ENCODE measurements at places on chromosomes 2 and 18.
A peak's percentile ranks its signal among the peaks of the same experiment; 100 is the strongest.

DNA sequence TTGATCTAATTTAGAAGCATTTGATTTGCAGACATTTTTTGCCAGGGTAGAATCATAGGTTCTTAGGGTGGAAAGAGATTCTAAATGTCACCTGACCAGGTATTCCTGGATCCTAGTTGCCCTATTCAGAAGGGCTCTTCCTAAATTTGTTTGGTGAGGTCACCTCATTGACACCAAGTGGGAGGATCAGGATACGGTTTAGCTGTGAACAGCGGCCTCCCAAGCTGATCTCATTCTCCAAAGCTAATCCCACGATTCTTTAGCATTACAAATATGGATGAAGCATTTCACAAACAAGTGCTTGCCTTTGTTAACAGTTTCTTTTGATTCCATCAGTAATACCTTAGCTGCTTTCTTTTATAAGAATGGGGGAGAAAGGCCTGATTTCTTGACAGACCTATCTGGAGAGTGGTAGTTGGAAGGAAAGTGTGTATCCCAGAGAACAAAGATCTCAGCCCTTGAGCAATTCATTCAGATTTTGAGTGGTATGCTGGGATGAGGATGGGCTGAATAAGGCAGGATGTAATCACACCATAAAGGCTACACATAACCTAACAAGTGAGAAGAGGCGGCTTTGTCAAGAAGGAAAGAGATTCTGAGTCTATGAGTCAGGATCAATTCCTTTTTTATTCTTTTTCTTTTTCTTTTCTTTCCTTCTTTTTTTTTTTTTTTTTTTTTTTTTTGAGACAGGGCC, 16.6 kb downstream of the KCTD1 start:
- DNase-seq = no peak

GRCh38 chr2:47682216-47682749, 100.7 kb upstream of the MSH6 start:
- no peak for DNase-seq

DNA sequence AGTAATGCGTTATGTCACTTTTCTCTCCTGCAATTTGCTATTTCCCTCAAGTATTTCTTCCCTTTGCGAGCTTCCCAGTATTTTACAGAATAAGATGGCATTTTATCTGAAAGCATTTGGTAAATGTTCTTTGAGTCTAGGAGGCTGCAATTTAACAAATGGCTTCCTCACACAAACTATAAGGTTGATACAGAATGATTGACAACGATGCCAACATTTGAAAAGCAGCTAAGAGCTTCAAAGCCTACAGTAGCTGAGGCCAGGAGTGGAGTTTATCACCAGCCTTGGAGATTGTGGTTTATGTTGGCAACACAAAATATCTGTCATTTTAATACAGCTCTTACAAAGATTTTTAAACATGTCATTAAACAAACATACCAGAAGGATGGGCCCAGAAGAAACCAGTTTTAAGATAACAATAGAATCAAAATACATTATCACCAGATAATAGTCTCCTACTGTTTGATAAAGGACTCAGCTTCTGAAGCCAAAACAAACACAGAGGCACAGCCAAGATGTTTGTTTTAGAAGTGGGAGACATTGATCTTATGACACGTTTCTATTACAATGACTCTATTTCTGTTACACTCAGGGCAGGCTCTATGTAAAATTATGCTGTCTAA, 711.4 kb upstream of the ACVR2A start:
- no peak for DNase-seq

GRCh38 chr2:216677439-216678097, 17.8 kb downstream of the IGFBP5 start:
- no peak for DNase-seq

DNA sequence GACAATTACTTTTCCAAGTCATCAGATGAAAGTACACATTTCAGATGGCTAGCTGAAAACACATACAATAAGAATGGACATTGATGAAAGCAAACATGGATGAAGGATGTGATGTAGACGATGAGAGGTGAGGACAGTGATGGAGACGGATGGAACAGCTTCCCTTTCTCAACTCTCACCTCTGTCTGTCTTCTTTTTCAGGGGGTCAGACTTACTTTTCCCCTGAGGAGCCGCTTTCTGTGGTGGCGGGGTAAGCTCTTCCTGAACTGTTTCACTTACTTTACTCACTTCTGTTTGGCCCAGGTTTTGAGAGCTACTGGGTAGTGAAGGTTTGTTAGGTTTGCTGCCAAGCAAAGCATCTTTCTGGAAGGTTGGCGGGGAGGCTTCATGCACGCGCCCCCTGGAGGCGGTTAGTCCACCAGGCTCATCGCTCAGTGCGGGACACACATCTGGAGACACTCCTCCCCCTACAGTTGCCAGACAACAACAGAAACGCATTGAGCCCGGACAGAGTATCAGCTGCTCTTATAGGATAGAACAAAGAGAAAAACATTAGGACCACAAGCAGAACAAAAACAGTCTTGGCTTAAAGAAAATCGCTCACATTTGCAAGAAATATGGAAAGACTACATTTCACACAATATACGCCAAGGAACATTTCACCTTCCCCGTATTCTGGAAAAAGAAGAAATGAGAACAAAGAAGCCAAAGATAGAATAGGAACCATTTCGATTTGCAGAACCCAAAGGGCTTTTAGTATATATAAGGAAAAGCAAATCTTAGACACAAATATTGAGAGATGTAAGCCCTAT, 90.5 kb downstream of the MYOM1 start:
- peak; percentile 67 for DNase-seq

GRCh38 chr18:3214855-3215637, 4.7 kb downstream of the MYOM1 start:
- DNase-seq = no peak

GRCh38 chr2:55153584-55154299, 78.4 kb downstream of the CLHC1 start:
- DNase-seq = no peak

GRCh38 chr2:209574515-209574914, 150.7 kb downstream of the MAP2 start:
- DNase-seq = no peak

- DNase-seq = no peak
Observed at GRCh38 chr18:56412951-56413350, 225.4 kb downstream of the TXNL1 start.

DNA sequence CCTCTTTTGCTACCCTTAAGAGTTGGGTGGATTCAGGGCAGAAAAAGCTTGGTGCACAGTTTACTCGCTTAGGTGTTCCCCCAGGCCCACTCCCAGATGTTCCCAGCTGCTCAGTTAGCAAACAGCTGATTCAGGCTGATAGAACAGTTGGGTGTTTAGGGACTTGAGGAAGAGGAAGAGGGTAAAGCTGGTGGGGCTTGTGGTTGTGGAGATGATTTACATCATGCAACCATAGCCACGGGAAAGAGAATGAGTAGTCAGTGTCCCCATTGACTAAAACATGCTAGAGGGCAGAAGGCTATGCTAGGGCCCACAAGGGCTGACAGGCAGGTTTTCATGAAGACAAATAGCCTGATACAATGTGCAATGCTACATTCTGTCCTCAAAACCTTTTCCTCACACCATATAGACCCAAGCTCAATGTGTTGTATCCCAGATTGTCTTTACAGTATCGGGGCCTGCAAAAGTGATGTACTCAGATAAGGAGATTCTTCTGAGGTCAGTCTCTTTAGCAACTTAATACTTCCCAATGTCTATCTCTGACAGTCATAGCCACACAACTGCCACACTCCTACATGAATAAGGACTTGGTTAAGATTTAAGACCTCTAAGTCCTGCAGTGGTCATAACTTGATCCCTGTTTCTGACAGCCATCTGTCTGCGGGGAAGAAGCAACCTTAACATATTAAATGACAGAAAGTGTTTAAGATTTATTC, 15.6 kb downstream of the COLEC12 start:
- no peak for DNase-seq

DNA sequence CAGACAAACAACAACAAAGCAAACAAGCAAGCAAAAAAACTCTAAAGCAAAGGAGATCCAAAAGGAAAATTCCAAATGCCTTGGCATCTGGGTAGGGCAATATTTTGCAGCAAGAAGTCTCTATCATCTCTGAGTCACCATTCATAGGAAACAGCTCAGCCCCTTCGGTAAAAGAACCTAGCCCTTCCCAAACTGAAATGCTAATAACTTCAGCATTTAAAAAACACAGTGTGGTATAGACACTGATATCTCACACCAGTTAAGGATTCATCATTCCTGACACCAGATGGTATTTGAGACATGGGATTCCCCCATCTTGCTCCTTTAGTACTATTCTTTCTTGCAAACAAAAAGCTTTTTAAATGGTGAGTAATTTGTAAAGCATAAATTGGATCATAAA, 491.8 kb downstream of the TXNL1 start:
- no peak for DNase-seq

DNA sequence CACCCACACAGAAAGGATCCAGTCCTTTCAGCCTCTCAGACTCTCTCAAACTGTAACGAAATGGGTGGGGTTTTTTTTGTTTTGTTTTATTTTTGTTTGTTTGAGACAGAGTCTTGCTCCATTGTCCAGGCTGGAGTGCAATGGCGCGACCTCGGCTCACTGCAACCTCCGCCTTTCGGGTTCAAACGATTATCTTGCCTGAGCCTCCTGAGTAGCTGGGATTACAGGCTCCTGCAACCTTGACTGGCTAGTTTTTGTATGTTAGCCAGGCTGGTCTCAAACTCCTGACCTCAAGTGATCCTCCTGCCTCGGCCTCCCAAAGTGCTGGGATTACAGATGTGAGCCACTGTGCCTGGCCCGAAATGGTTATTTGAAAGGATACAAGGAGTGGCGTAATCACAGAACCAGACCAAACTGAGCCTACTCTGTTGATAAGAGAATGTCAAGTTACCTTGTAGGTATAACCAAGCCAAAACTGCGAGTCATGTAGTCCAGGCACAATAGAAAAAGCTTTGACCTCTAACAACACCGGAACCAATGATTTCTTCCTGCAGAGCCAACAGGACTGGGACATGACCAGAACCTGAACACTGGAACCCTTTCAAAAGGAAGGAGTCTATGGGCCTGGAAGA, 72.5 kb downstream of the NCAPH start:
- no peak for DNase-seq

DNA sequence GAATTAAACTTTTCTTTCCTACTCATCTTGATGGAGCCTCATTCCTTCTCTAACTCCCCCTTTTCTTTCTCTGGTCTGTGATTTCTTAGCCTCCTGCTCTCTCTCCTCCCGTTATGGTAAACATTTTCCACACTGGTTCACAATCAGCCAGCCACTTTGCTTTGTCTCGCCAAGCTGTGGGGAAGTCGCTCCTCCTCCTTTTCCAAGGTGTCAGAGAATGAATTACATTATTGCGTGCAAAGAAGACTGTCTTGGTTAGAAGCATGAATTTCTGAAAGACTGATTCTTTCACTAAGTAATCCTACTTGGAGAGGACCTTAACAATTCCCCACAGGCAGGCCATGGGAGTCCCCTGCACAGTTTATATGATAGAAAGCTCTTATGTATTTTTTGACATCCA, 46.1 kb downstream of the RASGRP3 start:
- no peak for DNase-seq

GRCh38 chr2:136766073-136766404, 694 bp downstream of the THSD7B start:
- DNase-seq = no peak

DNA sequence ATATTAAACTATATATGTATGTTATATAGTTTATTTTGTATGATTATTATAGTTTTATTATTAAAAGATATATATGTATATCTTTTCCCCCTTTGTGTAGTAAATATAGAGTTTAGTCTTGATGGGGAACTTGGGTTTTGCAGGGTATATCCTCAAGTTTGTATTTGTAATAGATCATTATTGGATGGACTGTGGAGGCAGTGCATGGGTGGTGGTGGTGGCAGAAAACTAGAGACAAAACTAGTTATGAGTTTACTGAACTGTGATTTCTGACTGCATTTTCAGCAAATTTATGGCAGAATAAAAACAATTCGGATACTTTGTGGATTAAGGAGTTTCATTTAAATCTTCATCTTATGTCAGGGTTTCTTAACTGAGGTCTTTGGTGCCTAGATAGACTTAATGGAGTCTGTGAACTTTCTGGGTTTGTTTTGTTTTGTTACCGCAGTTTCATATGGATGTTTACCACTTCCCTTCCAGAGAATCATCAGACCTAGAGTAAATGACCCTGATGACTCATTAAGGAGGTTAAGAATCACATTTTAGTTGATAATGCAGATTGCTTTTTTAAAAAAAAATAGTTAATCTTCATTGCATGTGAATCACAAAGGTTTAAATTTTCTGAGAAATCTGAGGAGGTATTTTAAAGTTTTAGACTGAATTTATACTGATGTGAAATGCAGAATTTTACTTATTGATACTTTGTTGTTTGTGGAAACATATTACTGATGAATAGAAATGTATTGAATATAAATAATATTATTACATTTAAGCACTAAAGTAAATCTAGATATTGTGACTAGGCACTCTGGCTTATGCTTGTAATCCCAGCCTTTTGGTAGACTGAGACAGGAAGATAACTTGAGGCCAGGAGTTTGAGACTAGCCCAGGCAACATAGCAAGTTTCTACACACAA, 14.5 kb downstream of the EPC2 start:
- DNase-seq = no peak

DNA sequence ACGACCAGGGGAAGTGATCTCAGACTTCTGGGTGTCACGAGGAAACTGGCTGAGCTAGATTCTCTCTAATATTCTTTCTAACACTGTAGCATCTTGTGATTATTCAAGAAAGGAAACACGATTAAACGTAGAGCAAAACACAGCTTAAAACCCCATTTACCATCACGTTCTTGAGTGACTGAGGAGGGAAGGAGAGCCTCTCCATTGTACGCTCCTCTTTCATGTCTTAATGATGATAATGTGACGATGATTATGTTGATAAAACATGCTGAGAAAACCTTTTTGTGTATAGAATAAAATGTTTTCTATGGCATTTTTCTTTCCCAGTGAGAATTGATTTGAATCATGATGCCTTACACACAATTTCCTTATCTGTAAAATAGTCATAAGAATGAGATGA, 705.6 kb upstream of the ID2 start:
- DNase-seq = no peak

GRCh38 chr2:74010087-74010541, 25.4 kb downstream of the TET3 start:
- DNase-seq = no peak

- no peak for DNase-seq
Observed at GRCh38 chr18:28999726-29000125, 822.8 kb upstream of the CDH2 start.

- DNase-seq = no peak
Observed at GRCh38 chr2:70411483-70412125, 109.7 kb upstream of the FAM136A start.

DNA sequence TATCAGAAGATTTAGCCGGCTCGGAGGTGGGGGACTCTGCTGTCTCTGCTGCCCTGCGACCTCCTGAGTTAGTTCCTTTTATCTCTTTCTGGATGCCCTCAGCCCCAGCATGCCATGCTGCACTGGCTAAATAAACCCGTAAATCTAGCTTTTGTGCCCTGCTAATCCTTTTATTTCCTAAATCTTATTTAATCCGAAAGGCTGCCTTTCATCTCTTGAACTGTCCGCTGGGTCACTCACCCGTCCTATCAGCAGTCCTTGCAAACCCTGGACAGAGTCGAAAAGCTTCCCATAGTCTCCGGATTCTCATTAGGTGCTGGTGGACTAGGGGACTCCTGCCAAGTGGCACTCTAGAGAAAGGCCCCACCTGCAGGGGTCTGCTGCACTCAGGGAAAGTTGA, 122.0 kb upstream of the APCDD1 start:
- DNase-seq = no peak

- DNase-seq = no peak
Observed at GRCh38 chr2:158966312-158966711, 2.1 kb upstream of the TANC1 start.

All from NT2/D1 (cell line).